Iris pigment epithelial cell (primary cell): ENCODE measurements at places on chromosomes 12 and 14.
A peak's percentile ranks its signal among the peaks of the same experiment; 100 is the strongest.

DNA sequence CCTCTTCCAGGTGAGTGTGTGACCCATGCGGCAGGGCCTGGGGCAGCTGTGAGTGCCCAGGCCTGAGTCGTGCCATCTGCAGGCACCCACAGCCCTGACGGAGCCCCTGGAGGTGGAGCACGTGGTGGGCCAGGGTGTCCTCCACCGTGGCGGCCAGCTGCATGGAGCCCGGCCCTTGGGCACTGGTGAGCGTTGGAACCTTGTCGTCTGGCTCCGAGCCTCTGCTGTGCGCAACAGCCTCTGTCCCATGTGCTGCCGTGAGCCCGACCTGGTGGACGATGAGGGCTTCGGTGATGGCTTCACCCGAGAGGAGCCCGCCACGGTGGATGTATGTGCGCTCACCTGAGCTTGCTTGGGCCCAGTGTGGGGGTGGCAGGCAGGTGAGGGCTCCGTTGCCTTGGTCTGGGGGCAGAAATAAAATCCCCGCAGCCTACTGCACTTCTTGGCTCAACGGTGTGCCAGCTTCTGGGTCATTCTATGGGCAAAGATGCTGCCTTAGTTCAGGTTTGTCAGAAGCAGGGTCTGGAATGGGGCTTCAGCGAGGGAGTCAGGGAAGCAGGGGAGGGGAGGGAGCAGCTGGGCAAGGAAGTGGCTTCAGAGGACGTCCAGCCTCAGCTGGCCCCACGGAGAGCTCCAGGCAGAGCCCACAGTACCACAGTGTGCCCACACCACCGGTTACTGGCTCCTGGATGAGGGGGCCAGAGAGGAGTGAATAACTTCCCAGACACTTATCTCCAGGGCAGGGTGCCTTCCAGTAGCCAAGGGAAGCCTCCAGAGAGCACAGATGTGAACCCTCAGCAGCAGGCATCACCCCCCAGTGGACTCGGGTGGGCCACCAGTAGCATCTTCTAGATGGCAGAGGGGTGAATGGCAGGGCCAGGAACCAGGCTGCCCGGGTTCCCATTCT lies 1.2 kb upstream of the ARL6IP4 start:
- peak; percentile 7 for DNase-seq

GRCh38 chr12:128361400-128361995 lies 94.5 kb downstream of the TMEM132C start:
- no peak for DNase-seq

- DNase-seq = no peak
Measured at GRCh38 chr12:57781244-57781643, 1.3 kb upstream of the TSFM start.

DNA sequence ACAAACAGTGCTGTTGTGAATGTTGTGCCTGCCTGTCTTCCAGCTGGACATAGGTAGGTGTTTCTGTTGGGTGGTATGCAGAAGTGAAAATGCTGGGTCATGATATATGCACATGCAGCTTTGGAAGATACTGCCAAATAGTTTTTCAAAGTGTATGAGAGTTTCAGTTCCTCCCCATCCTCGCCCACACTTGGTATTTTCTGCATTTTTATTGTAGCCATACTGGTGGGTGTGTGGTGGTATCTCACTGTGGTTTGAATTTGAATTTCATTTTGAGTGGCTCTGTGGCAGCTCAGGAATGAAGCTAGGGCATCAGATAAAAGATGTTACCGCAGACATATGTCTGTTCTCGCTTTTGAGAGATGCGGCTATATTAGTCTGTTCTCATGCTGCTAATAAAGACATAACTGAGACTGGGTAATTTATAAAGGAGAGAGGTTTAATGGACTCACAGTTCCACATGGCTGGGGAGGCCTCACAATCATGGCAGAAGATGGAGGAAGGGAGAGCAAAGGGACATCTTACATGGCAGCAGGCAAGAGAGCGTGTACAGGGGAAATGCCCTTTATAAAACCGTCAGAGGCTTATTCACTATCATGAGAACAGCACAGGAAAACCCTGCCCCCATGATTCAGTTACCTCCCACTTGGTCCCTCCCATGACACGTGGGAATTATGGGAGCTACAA lies 183.1 kb downstream of the CAND1 start:
- DNase-seq = no peak

GRCh38 chr12:120140603-120141002 lies 24.1 kb upstream of the RAB35 start:
- DNase-seq = no peak

DNA sequence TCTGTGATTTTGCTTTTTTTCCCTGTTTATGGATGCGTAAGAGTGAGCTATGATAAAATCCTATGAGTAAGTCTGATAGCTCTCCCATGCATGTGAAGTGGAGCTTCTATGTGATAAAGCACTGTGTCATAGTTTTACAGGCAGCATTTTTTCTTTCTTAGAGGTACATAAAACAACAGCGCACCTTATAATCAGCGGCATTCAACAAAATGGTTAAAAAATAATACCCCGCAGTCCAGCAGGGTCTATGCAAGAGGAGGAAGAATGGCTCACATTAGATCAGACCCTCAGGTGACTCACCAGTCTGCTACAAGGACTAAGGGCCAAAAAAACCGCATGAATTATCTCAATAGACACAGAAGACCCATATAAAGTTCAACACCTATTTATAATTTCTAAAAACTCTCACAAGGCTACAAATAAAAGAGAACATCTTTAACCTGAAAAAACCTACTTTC lies 33.0 kb upstream of the TMEM179 start:
- no peak for DNase-seq

DNA sequence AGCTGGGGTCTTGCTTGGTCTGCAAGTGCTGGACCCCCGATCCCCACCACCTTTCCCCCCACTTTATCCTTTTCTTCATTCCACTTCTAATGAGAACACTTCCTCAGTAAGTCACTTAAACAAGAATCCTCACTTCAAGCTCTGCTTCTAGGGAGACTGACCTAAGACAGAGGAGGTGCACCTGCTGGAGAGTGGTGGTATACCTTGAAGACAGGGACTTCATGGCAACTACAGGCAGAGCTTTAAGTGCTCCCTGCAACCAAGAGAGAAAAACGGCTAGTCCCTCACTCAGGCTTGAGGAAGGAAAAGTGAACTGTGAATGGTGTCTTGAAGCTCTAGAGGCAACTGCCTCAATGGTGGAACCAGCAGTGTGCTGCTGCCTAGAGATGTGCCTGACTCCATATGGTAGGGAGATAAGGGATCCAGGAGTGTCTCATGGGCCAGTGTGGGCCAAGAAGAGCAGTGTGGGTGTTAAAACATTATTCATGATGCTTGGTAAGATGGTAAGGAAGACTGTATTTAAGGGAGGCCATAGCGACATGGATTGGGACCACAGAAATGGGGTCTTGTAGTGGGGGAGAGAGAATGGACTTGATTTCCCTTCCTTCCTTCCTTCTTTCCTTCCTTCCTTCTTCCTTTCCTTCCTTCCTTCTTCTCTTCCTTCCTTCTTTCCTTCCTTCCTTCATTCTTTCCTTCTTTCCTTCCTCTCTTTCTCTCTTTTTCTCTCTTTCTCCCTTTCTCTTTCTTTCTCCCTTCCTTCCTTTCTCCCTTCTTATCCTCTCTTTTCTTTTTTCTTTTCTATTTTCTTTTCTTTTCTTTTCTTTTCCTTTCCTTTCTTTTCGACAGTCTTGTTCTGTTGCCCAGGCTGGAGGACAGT lies 96.2 kb upstream of the NAP1L1 start:
- no peak for DNase-seq

- peak; percentile 0 for DNase-seq
Measured at GRCh38 chr12:125824276-125824675, 759.0 kb downstream of the AACS start.

DNA sequence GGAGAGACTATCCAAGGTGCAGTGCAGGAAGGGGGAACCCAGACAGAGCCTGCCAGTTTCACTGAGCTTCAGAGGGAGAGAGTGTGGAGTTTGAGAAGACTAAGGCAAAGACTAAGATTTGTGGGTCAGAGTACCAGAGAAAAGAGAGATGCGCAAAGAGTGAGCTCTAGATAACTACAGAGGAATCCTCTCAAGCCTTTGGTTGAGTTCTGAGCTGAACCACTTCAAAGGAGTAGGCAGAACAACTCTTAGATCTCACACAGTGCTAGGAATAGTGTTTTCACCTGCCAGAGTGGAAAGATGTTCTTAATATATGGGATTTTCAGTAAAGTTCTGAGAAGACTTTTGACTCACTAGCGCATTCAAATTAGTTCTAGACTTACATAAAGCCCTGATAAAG lies 10.7 kb upstream of the M6PR start:
- DNase-seq = no peak

DNA sequence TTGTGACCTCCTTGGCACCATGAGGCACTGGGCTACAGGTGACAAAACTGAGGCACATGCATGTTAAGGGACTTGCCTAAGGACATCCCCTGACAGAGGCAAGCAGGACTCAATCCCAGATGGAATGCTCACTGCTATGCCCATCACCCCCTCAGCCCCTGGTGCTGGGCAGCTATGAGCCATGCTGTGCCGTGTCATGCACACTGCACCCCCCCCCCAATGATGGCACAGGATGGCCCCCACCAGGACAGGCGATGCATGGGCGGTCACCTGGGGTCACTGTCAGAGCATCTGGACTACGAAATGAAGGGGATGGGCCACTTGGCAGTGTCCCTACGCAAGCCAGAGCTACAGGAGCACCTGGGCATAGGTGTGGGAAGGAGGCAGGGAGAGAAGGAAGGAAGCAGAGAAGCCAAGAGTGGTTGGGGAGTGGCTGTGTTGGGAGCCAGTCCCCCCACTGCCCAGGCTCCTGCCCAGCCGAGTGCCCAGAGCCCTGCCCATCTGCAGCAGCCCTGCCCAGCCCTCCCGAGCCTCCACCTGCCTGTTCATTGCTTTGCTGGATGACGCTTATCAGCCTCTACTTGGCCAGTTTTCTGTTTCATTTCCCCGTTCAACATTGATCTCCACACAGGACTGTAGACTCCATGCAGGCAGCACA lies 84.9 kb upstream of the DIO3 start:
- no peak for DNase-seq

DNA sequence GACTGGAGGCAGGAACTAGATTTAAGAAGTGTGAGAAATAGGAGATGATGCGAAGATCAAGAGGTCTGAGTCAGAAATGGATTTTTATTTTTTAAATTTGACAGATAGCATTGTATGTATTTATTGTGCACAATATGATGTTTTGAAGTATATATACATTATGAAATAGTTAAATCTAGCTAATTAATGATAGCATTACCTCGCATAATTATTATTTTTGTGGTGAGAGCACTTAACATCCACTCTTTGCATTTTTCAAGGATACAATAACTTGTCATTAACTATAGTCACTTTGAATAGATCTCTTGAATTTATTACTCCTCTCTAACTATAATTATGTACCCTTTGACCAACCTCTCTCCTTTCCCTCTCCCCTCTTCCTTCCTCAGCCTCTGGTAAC lies 3.7 kb downstream of the SMOC1 start:
- no peak for DNase-seq

DNA sequence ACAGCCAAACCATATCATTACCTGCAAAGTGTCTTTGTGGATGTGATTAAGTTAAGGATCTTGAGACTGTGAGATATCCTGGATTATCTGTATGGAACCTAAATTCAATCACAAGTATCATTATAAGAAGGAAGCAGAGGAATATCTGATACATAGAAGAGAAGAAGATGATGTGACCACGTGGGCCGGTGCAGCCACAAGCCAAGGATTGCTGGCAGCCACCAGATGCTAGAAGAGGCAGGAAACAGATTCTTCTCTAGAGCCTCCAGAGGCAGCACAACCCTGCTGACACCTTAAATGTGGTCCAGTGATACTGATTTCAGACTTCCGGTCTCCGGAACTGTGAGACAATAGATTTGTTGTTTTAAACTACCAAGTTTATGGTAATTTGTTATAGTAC lies 6.1 kb upstream of the IFI27L2 start:
- no peak for DNase-seq

DNA sequence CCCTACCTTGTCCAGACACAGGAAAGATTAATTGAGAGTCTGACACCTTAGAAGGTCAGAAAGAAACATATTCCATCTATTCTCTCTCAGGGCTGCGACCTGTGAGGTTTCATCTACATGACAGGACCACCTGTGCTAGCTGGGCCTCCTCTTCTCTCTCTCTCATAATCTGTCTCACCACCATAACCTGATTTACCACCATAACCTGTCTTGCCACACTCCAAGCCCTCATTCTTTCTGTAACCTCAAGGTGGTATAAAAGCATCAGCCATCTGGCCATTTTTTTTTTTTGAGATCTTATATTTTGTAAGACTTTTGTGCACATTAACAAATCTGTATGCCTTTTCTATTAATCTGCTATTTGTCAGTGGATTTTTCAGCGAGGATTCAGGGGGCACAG lies 75.5 kb downstream of the ACADS start:
- no peak for DNase-seq

DNA sequence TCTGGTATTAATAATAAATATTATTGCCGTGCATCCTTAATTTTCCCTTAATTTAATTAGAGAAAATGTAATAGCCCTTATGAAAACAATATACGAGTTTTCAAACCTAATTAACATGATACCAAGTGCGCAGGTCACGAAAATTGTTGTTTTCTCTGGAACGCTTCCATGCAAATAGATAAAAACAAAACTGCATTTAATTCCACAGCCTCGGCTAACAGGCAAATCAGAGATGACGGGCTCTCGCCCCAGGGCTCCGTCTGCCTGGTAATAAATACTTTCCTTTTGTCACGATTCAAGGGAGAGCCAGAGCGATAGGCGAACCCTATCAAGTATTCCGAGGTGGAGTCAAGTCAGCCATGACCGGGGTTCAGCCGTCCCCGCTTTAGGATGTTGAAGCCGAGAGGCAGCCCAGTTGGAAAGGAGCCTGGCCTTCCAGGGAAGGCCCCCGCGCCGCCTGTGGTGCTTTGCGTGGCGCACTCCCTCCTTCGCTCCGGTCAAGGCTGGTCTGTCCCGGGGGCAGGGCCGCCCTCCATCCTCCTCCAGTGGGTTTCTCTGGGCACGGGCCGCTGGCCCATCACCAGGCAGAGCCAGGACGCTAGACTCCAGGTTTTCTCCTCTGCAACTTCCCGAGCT lies 137.8 kb upstream of the GSC start:
- DNase-seq = peak; percentile 12

DNA sequence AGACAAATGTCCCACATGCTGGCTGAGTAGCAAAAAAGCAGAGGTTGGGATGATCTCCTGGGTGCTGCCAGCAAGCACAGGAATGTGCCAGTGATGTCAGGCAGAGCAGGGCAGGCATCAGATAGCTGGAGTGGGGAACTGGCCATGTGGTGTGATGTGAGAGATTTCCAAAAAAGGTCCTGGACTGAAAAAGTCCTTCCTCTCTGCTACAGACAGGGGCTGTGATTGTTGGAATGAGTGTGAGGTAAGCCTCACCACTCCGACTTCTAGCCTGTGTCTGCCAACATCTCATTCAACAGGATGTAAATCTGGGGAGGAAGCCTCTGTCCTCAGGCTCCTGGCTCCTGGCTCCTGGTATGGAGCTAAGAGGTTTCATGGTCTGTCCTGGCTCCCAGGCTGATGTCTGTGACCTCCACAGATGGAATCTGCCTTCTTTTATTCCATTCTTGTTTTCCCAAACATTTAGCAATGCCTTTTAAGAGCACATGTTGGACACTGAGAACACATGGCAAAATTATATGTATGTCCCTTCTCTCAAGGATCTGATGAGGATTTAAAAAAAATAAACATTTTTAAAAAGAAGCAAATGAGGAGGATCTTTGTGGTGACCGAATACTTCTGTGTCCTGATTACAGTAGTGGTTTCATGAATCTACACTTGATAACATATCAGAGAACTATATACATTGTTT lies 50.1 kb upstream of the STK38L start:
- peak; percentile 80 for DNase-seq
